CD4-positive, alpha-beta T cell treated with Interleukin-12 subunit alpha and Interleukin-12 subunit beta, for 1 hour (primary cell): ENCODE measurements at places on chromosomes 16 and 17.

DNA sequence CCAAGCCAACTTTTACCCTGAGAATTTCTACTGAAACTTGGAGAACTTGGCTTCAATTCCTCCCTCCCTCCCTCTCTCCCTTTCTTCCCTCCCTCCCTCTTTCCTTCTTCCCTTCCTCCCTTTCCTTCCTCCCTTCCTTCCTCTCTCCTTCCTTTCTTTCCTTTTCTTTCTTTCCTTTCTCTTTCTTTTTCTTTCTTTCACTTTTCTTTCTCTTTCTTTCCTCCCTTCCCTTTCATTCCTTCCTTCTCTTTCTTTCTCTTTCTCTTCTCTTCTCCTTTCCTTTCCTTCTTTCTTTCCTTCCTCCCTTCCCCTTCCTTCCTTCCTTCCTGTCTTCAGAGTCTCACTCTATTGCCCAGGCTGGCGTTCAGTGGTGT is 268.1 kb upstream of the SDK2 start:
- DNase-seq = no peak

DNA sequence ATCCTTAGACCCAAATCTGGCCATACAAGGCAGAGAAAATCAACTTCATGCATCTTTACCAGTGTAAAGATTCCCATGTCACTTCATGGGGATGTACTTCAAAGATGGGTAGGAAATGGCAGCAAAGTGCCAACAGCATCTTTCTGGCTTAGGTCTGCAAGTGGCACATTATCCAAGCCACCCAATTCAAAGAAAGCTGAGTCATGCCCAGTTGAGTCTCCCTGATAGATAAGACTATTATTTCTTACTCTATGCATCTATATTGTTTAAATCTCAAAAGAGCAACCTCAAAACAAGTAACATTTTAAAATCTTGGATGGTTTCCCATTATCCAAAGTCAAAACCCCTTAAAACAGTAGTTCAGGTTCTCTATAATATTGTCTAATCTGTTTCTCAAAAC is 61.2 kb upstream of the HSBP1 start:
- no peak for DNase-seq

GRCh38 chr16:88936008-88936555 is 40.9 kb downstream of the CBFA2T3 start:
- DNase-seq = no peak

GRCh38 chr17:19753051-19753509 is 5.0 kb upstream of the ALDH3A1 start:
- DNase-seq = no peak

DNA sequence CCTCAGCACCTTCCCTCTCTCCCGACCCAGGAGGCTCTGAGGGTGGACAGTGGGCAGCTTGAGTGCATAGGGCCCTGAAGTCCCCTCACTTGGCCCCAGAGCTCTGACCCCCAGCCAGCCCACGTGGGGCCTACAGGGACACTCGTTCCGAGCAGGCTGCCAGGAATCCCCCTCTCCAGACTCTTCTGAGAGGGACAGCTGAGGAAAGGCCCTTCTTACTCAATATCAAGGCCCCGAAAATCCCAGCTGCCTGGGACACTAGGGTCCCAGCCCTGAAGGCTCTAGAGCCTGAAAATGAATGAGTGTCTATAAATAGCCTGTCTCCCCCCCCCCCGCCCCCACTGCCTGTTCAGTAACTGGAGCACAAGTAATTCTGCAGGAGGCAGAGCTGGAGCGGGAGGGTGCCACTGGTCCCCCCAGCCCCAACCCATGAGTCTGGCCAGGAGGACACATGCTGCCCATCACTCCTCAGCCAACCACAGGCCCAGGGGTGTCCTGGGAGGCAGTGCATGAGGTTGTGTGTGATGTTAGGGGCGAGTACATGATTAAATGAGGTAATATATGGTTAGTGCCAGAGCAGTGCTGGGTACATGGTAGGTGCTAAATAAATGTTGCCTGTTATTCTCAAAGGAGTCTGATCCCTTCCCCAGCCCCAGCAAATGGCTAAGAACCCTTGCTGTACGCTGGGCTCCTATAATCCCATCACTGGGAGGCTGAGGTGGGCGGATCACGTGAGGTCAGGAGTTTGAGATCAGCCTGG is 11.6 kb downstream of the ADAM11 start:
- DNase-seq = no peak

GRCh38 chr17:43719578-43719977 is 39.0 kb downstream of the SOST start:
- DNase-seq = no peak

GRCh38 chr16:82509691-82510430 is 116.9 kb upstream of the CDH13 start:
- no peak for DNase-seq

GRCh38 chr16:77877712-77878347 is 89.5 kb downstream of the VAT1L start:
- DNase-seq = no peak

DNA sequence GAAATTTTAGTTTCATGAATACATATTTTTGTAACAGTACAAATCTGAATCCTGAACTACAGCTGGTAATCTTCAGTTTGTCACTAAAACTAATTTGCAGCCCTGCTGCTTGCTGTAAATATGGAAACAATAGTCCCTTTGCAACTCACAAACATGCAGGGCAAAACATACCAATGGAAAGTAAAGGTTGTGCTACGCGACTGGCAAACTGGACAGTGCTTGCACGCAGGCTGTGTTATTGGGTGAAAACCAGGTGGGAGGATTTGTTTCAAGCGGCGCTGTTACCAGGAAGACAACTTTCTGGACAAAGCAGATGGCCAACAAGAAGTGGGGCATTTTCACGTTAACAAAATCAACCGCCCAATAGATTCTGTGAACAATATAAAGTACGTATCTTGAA is 93.5 kb downstream of the CDYL2 start:
- no peak for DNase-seq

DNA sequence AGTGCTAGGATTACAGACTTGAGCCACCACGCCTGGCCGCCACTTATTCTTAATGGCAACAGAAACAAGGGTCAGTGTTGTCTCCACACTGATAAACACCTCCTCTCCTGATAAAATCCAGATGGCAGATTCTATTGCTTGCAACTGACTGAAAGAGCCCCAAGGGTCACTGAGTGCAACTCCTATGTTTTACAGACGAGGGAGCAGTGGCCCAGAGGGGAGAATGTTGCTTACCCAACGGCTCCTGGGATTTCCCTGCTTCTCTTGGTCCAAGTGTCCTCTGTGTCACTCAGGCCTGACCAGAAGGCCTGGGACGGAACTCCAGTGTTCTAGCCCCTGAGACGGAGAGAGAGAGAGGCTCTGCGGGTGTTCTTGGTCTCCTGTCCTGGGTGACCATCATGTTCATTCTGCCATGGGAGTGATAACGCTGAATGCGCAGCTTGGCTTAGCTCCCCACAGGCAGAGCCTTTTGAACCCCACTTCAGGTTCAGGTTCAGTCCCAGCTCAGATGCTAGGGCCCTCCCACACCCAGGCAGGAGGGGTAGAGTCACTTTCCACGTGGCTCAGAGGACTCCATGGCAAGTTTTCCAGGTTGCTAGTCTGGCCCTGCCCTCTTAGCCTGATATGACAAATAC is 77.3 kb upstream of the NLRP1 start:
- no peak for DNase-seq
